ENCODE measurements at places on chromosomes 16 and 17.

- peak; percentile 93 for DNase-seq
These were observed at the start of the genes NUDT21 and OGFOD1 for GRCh38 chr16:56450986-56451752. Gene NUDT21 (minus strand): TSS chr16:56451332. CDS start chr16:56451202, 130 bp downstream. Gene OGFOD1 (plus strand): TSS chr16:56451554. CDS start chr16:56451613, 59 bp downstream.

DNA sequence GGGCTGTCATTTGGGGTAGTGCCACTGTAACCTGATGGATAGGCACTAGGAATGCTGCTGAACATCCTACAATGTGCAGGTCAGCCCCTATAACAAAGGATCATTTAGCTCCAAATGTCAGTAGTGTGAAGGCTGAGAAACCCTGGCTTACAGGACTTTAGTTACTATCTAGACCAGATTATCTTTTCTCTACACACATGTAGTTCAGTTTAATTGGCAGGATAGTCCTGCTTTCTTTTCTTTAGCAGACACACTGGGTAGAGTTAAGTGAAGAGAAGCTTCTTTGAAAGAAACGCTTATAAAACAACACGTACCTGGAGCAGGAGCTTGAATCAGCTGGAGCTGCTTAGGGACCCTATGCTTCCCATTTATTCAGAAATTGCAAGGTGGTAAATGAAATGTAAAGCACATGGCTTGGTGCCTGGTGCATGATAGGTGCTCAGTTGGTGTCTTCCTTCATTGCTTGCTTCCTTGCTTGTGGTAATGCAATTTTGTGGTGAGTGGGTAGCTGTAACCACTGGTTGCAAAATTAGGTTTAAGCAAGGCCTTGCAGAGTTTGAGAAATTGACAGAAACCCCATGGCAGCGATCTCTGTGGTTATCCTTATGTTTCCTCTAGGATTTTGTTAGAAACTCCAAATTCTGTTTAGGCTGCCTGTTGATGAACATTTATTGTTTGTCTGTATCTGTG lies 9.4 kb downstream of the METTL9 start:
- DNase-seq, result no peak

DNA sequence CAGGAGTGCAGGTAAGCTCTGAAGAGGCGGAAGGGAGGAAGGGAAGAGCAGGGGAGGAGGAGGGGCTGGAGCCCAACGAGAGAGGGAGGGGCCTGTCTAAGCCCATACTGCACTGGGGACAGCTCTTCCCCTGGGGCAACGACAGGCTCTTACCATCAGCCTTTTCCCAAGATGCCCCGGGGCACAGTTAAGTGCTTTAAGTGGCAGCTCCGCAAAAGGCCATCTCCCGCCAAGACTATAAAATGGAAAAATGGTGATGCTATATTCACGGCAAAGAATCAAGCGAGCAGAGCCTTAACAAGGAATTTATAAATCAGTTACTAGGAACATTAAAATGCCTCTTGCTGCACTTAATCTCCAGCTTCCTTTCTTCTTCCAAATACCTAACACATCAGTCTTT lies 110.2 kb upstream of the NLRP1 start:
- no peak for DNase-seq

DNA sequence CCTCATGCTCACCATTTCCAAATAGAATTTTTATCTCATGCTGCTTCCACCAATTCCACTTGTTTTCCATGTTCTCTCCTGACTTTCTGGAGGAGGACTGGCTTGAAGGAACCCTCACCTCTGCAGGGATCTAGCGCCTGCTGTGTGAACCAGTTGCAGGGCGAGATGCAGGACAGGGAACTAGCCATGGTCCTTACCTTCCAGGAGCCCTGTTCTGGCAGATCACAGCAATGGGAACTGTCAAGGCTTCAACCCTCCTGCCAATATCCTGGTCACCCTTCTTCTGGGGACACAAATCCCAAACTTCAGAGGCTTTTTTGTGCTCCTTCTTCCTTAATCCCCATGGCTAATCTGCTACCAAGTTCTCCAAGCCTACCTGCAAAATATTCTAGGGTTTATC lies 60.4 kb upstream of the MMP2 start:
- DNase-seq, result no peak

DNA sequence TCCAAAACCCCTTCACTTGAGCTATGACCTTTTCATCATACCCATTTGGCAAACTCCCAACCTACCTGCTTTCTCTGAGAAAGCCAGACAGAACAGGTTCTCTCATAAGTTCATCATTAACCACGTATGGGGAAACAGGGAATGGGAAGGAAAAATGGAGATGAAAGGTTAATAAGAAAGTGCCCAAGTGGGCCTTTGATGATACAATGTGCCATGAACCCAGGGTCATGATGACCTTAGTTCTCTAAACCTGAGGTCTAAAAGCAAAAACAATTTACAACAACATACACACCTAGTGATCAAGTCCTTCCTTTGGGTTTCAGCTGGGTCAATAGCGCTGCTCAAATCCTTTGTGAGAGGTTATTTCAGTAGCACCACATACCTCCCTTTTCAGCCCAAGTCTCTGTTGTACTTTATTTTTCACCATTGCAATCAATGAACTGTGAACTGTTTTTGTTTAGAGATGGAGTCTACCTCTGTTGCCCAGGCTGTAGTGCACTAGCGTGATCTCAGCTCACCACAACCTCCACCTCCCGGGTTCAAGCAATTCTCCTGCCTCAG lies 14.5 kb upstream of the RANGRF start:
- DNase-seq, result no peak
